ENCODE measurements at places on chromosomes 1 and 21.

GRCh38 chr1:210603123-210603522, 274.4 kb downstream of the HHAT start:
- no peak for DNase-seq

GRCh38 chr1:224432146-224432545, 2.5 kb downstream of the WDR26 start:
- no peak for DNase-seq

- no peak for DNase-seq
Observed at GRCh38 chr1:225945564-225945963, 4.5 kb upstream of the LEFTY2 start.

- DNase-seq = no peak
Observed at GRCh38 chr1:77027847-77028246, 160.6 kb downstream of the ST6GALNAC5 start.

DNA sequence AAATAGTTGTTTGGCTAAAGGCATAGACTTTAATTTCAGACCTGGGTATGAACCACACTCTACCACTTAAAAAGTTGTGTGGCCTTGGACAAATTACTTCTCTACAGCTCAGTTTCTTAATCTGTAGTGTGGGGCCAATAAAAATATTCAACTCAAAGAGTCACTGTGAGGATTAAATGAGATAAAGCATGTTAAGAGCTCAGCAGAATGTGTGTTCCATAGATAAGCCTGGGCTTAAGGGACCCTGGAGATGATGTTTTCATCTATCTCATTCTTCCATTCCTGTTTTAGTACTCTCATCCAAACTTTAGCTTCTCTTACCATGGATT, 17.7 kb downstream of the S100A10 start:
- DNase-seq = no peak

DNA sequence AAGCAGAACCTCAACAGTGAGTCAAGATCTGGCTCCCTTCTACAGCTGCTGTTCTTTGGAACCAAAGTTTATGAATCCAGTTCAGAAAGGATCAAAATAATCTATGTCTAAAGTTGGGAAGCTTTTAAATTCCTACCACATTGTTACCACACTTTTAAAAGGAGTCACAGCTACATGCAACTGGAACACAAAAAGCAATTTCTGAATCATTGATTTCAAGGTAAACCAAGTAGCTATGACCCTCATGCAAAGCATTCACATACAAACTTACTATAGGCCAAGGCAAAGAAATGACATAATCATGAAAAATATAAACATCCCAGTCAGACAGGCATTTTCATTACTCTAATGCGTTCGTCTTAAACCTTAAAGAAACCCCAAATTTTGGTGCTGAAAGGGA, 3.5 kb downstream of the SIPA1L2 start:
- no peak for DNase-seq
